Anterior cingulate cortex (tissue), 58 donors: ENCODE measurements at places on chromosomes 5 and 9.
A peak's percentile ranks its signal among the peaks of the same experiment; 100 is the strongest.

- no peak for DNase-seq
Measured at GRCh38 chr5:61734001-61734400, 401.9 kb downstream of the ZSWIM6 start.

DNA sequence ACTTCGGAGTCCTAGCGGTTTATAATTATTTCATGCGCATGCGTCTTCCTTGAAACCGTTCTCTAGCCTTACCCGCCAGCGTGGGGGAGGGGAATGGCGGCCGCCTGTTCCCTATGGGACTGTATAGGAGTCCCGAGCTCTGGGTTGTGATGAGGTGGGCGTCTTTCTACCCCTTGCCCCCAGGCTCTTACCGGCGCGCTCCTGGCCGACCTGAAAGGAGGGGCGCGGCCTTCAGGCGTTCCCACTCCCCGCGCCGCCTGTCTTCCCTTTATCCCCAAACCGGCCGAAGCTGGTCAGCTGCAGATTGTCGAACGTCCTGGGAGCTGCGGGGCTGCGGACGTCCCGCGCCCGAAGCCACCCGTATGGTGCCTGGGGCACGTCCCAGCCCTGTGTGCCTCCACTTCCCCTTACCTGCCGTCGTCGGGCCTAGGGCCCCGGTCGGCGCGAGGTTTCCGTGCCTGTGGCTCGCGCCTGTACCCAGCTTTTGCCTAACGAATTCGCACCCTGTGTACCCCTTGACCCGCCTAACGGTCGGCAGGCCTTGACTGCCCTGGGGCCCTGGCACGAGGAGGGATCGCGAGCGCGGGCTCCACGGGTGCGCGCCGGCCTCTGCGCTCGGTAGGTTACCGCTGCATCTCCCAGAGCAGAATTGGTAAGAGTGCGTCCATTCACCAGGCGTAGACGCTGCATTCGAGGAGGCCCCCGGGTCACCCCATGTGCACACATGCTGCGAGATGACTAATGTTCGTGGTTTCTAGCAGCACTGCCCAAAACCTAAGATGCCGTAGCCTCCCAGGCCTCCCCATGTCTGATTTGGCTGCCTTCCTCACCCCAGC is 653 bp upstream of the HNRNPH1 start:
- DNase-seq = no peak

- no peak for DNase-seq
Measured at GRCh38 chr9:96382839-96383164, 709 bp downstream of the SLC35D2 start.

GRCh38 chr5:58786035-58786434 is 203.2 kb downstream of the RAB3C start:
- no peak for DNase-seq

DNA sequence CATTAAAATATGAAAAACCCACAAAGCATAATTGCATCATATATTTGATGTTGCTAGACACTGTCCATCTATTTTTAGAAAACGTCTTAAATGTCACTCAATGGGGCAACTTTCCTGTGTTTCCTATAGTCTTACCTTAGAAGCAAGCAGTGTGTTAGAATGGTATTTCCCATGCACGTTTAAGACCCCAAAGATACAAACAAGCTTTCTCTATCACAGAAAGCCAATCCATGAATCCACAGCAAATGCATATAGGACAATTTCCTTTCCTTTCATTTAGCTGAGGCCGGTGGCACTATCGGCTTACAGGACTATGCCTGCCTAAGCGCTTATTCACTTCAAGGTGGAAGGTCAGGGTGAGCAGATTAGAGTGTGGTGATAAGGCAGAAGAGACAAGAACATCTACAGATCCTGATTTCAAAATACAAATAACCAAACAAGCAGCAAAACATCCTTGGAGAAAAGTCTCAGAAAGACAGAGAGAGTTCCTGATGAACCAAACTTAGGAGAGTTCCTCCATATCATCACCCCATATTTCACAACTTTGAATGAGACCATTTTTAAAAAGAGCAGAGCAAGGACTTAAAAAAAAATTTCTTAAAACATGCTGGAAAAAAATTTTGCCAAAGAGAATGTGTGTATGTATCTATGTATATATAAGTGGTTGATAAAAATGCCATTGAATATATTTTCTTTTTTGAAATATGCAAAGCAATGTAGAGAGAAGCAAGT is 57.2 kb downstream of the MEF2C start:
- no peak for DNase-seq

DNA sequence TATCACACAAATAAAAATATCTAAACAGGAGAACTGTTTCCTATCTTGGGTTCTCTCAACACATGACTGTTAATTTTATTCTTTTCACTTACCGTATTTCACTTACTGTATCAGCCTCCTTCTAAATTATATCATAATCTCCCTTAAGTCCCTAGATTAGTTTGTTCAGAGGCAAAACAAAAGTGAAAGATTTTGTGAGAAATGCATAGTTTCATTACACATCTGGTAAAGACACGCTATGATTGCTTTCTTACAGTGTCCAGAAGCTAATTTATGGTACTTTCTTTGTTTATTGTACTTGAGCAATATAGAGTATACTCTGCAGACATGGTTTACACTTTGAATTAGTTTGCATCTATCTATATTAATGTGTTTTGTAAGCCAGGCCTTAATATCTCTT is 159.7 kb upstream of the TLX3 start:
- no peak for DNase-seq

DNA sequence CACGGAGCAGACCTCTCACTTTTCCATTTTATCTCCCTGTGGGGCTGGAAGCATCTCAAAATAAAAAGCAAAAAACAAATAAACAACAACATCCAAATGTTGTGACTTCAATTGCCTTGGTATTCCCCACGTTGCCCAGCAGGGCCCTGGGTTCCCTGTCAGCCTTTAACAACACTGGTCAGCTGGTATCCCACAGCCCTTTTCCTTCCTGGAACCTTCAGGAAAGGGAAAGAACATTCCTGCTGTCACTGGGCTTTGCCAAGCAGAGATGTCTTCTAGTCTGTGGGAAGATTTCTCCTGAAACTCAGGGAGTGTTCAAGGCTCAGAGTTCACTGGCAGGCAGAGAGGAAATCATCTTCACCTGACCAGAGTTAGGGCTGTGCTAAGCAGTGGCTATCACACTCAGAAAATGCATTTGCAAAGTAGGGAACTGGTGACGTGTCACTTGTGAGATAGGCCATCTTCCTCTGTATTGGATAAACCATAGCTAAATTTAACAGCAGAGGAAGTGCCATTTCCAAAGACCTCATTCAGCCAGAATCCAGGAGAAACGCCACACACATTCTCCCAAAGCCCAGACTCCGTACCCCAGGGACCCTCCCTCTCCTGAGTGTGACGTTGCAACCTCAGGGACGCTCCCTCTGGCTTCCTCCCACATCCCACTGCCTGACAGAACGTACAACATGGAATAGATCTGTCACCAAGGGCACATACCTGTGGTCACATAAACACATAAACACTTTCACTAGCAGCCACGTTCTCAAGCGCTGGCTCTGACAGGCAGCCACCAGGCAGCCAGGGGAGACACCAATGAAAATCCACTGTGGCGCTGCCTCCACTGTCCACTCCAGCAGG is 274.0 kb upstream of the DAPK1 start:
- no peak for DNase-seq

- no peak for DNase-seq
Measured at GRCh38 chr5:9112520-9113291, 433.2 kb downstream of the SEMA5A start.

DNA sequence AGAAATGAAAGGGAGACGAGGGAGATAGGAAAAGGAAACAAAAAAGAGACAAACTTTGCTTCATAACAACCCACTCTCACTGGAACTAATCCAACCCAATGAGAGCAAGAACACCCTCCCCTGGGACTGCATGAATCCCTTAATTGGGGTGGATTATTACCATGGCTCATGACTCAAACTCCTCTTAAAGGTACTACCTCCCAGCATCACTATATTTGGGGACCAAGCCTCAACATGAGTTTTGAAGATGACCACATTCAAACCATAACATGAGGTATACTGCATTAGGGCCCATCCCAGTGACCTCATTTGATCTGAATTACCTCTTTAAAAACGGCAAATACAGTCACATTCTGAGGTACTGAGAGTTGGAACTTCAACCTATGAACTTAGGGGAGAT is 8.0 kb downstream of the MTAP start:
- no peak for DNase-seq

GRCh38 chr9:95053611-95054570 is 263.6 kb downstream of the FANCC start:
- DNase-seq = no peak

GRCh38 chr5:7329712-7330111 is 66.2 kb upstream of the ADCY2 start:
- DNase-seq = no peak

GRCh38 chr5:150119421-150120061 is 33.2 kb upstream of the CSF1R start:
- no peak for DNase-seq

DNA sequence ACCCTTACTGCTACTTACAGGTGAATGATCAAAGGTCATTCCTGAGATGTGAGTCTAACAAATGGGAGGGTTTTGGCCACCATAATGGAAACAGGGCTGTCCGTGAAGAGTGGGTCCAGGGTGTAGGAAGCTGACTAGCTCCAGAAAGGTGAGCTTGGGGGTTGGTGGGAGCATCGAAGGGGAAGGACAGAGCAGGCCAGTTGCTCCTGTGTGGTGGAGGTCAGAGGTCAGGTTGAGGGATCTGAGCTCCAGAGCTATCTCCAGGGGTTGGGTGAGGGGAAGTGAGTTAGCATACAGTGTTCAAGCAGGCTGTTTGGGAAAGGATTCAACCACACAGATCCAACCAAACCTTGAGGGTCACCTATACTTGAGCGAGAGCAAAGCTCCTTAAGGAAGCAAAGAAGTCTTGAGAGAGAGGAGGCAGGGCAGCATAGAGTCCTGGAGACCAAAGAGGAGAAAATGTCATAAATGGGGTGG is 18.7 kb upstream of the GLDC start:
- no peak for DNase-seq

DNA sequence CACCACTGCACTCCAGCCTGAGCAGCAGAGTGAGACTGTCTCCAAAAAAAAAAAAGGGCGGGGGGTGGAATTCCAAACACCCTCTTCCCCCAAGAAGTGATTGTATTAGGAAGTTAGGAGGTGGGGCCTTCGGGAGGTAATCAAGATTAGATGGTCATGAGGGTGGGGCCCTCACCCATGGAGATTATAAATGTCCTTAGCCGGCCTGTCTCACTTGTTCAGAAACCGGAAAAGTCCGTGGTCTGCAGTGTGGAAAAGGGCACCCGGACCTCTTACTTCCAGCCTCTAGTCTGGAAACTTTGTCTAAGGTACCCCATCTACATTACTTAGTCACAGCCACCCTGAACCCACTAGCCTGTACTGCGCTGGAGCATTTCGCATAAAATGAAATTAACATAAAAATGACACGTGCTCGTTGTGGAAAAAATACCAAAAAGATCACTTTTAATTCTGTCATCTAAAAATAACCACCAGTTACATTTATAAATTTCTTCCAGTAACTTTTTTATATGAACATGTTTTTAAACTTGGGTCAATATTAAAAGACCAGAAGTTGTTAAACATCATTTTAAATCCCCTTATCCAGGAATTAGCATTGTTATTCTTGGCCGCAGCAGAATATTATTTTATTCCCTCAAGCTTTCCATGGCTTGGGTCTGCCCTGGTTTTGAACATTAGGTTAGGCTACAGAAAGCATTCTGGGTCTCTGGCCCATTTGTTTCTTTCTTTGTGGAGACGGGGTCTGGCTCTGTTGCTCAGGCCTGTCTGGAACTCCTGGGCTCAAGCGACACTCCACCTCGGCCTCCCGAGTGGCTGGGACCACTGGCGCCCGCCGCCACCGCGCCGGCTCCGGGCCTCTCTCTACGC is 1.2 kb upstream of the CKS2 start:
- DNase-seq = no peak

GRCh38 chr5:32387841-32388240 is 56.7 kb downstream of the ZFR start:
- DNase-seq = no peak

DNA sequence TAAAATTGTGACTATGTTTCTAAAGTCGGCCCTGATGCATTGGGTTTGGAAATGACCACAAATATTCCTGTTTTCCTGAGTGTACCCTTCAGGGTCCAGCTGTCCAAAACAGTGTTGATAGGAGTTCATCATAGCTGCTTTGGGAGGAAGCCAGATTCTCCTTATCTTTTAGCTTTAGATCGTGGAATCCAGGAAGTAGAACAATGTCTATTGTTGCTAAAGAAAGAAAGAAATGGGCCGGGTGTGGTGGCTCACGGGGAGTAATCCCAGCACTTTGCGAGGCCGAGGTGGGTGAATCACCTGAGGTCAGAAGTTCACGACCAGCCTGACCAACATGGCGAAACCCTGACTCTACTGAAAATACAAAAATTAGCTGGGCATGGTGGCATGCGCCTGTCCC is 9.5 kb downstream of the CAVIN4 start:
- no peak for DNase-seq

- DNase-seq = peak; percentile 18
Measured at GRCh38 chr5:58849921-58850667, 267.2 kb downstream of the RAB3C start.

- no peak for DNase-seq
Measured at GRCh38 chr9:2170722-2171121, 155.6 kb downstream of the SMARCA2 start.

GRCh38 chr5:96706433-96707111 is 44.4 kb downstream of the CAST start:
- no peak for DNase-seq

GRCh38 chr9:86034863-86035734 is 64.3 kb downstream of the GOLM1 start:
- no peak for DNase-seq

GRCh38 chr9:129873563-129874190 is 38.4 kb downstream of the USP20 start:
- no peak for DNase-seq

DNA sequence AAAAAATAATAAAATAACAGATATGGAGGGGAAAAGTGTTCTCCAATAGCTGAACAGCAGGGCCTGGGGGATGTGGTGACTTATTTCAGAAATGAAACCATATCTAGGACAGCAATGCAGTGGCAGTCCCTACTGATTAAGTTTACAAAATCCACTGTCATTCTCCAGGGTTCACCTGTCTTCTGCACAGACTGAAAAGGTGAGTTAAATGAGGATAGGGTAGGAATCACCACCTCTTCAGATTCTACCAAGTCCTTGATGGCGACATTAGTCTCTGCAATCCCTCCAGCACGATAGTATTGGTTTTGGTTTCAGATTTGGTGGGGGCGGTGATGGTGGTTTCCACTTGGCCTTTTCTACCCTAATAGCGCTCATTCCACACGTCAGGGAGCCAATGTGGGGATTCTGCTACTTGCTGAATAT is 32.3 kb upstream of the NPM1 start:
- DNase-seq = no peak

- DNase-seq = no peak
Measured at GRCh38 chr9:27549196-27549755, 19.7 kb upstream of the MOB3B start.

GRCh38 chr5:164501344-164501743 is 995.9 kb downstream of the MAT2B start:
- no peak for DNase-seq

GRCh38 chr5:127564002-127564769 is 46.7 kb downstream of the PRRC1 start:
- DNase-seq = peak; percentile 23

- no peak for DNase-seq
Measured at GRCh38 chr5:84695330-84695729, 310.6 kb upstream of the EDIL3 start.

GRCh38 chr5:127280491-127281220 is 9.9 kb upstream of the MEGF10 start:
- no peak for DNase-seq

GRCh38 chr5:29518176-29518575 is 1675.3 kb upstream of the CDH6 start:
- DNase-seq = no peak
